ENCODE measurements at places on chromosomes 13 and 19.
A peak's percentile ranks its signal among the peaks of the same experiment; 100 is the strongest.

DNA sequence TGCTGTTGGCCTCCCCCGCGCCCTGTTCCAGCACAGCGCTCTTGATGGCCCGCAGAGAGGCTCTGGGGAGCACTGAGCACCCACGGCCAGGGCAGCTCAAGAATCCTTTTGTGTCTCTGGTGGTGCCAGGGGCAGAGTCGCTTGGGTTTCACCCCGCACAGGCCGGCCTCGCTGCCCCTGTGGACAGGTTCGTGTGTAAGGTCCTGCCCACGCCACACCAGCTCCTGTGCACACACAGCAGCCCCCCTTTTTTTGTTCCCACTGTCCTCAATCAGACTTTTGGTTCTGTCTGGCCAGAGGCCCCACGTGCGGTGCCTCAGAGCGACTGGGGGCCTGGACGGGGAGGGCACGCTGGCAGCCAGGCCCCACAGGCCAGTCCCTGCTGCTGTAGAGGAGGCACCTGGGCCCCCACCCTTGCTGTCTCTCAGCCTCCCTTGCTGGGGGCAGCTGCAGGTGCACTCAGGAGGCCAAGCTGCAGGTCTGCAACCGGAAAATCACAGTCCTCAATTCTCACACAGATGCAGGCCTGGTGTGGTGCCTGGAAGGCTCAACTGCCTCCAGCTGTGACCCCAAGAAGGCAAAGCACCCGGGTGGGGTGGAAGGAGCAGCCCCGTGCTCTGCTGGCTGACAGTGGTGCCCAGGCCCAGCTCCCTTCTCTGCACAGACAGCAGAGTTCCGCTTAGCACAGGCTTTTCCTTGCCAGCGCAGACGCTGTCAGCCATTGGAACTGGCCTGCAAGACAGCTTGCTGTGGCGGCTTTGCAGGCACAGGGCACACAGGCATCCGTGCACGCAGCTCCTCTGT lies 12.6 kb upstream of the F7 start:
- DNase-seq = no peak

- DNase-seq = peak; percentile 60
Measured at GRCh38 chr19:43809762-43810696, 7.8 kb upstream of the LYPD5 start.

DNA sequence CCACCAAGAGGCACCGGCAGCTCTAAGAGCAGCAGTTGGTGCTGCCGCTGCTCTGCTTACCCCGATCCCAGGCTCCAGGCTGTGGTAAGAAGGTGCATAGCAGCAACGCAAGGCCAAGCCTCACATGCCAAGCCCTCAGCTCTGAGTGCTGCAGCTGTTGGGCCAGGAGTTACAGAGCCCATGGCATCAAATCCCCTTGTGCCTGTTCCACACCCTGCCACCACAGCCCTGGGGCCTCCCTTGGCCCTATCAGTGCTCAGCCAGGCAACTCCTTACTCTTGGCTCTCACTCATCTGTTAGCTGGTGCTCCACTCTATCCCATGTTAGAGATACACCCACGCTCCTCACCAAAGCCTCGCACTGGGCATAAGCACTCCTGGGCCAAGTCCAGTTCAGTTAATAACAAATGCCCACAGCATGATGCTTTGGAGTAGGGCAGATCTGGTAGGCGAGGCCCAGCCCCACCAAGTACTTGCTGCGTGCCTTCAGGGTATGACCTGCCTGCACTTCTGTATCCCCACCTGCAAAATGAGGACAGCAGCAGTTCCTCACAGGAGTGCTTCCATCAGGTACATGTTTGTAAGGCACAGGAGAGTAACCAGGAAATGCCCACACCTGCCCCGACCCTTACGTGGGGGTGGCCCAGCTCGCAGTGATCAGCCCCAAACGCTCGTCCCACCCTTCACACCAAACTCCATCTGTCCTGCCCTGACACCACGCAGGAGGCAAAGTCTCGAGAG lies 16.2 kb downstream of the AKAP8L start:
- DNase-seq = no peak

DNA sequence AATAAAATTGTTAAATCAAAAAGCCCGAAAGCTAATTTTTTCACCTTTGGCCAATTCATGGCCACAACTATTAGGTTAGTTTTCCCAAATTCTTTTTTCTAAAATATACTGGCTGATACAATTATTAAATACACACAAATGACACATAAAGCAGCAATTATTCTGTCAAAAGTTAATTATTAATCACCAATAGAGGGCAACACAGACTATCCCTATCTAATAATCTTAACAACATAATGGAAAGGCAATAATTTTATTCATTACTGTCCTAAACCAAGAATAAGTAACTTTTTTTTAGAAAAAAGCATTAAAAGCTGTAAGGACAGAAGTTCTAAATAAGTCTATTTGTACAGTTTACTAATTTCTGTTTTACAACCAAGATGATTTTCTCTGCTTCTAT lies 51.7 kb downstream of the KATNAL1 start:
- no peak for DNase-seq

DNA sequence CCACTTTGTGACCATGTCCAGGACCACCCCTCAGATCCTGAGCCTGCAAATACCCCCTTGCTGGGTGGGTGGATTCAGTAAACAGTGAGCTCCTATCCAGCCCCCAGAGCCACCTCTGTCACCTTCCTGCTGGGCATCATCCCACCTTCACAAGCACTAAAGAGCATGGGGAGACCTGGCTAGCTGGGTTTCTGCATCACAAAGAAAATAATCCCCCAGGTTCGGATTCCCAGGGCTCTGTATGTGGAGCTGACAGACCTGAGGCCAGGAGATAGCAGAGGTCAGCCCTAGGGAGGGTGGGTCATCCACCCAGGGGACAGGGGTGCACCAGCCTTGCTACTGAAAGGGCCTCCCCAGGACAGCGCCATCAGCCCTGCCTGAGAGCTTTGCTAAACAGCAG lies 7.7 kb upstream of the CEACAM7 start:
- DNase-seq = no peak

DNA sequence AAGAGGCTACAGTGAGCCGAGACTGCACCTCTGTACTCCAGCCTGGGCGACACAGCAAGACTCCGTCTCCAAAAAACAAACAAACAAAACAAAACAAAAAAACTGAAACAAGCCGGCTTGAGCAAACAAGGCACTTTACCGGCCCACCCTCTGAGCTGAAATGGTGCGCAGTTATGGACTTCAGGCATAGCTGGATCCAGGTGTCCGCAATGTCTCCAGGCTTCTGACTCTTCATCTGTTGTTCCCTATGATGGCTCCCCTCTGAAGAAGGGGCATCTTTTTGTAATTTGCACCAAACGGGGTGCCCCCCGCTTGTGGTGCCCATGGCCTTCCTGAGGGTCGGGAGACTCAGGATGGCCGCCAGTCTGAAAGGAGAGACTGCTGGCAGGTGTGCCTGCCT lies 6.2 kb downstream of the C2CD4C start:
- no peak for DNase-seq

DNA sequence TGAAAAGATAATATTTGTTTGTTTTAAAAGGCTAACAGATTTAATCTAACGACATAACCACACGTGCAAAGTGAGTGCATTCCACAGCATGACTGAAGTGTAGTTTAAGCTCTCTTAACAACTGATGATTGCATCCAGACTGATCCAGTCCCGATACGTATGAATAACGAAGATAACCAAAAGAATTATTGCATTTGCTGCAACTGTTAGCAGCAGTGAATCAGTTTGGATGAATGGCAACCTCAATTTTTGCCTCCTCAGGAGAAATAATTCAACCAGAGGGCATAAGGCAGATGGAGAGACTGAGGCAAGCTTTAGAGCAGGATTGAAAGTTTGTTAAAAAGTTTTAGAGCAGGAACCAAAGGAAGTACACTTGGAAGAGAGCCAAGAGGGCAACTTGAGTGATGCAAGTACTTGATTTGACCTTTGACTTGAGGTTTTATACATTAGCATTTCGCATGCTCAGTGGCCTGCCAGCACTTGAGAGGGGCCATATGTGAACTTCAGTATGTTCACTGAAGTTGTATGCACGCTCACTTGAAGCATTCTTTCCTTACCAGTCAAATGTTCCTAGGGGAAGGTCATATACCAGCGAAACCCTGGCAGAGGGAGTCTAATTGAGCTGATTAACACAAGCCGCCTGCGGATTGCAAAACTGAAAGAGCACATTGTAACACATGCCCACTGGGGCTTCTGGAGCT lies 835.0 kb upstream of the PCDH20 start:
- DNase-seq = no peak

DNA sequence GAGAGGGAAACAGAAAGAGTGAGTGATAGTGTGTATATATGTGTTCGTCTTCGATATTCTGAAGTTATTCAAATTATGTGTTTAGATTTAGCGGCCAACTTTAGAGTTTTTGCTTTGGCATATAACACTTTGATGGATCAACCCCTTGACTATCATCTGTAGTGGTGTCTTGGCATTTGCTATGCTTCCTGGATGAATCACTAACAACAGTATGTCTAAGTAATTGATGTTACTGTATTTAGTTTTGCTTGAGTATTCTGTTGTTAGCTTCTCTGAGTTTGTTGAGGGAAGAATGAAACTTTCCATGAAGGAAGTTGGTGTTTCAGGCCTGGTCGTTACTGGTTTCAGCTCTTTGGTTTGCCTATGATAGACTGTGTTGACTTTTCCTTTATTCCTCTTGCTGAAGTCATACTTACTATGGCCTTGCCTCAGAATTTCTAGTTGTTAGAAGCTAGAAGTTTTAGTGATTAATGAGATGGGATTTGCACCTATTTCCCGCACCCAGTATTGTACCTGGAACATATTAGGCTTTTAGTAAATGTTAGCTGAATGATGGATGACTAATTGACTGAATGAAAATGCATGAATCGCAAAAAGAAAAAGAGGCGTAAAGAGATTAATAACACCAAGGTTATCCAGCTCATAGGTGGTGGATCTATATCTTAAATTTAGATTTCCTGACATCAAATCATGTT lies 20.7 kb downstream of the NDFIP2 start:
- DNase-seq = peak; percentile 23

DNA sequence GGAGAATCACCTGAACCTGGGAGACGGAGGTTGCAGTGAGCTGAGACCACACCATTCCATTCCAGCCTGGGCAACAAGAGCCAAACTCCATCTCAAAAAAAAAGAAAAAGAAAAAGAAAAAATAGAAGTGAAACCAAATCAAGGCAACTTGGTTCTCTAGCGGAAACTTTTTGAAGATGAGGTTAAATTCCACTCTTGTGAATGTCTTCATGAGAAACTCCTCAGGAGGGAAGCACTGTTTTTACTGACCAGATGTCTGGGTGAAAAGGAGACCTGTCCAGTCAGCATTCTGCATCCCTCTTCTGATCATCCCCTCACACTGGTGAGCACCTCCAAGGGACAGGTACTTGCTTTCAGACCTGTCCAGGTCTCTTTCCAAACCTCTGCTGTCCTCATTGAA lies 15.8 kb downstream of the BRD4 start:
- no peak for DNase-seq

- DNase-seq = no peak
Measured at GRCh38 chr19:33301900-33302174, 497 bp downstream of the CEBPA start.

DNA sequence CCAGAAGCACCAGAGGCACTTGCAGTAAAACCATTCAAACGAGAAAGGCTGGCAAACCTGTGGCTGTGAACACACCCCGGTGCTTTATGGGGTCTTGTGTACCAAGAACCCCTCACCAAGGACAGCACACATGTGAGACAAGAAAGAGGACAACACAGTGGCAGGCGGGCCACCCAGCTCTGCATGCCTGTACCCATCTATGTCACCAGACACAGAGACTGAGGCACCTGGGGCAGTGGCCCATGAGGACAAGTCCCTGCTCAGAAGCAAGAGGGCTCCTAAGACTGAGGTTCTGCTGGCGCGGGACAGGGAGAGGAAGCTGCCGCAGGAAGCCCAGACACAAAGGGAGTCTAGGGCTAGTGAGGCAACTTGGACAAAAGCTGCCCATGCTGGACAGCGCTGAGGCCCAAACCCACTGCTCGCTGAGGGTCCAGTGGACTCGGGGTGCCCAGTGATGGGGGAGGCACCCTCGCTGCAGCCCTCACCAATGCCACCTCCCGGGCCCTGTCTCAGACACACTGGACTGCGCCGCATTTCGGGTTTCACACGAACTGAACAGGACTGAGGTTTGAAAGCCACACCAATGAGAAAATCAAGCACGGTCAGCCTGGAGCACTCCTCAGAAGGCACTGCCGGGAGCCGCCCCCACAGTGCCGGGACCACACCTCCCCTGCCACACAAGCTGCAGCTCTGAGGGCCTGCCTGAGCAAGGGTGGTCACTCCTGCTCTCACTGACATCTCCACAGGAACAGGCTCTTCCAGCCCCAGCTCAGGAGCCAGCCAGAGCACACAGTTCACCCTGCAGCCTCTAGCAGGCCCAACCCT lies 232.7 kb downstream of the TUBA3C start:
- no peak for DNase-seq

DNA sequence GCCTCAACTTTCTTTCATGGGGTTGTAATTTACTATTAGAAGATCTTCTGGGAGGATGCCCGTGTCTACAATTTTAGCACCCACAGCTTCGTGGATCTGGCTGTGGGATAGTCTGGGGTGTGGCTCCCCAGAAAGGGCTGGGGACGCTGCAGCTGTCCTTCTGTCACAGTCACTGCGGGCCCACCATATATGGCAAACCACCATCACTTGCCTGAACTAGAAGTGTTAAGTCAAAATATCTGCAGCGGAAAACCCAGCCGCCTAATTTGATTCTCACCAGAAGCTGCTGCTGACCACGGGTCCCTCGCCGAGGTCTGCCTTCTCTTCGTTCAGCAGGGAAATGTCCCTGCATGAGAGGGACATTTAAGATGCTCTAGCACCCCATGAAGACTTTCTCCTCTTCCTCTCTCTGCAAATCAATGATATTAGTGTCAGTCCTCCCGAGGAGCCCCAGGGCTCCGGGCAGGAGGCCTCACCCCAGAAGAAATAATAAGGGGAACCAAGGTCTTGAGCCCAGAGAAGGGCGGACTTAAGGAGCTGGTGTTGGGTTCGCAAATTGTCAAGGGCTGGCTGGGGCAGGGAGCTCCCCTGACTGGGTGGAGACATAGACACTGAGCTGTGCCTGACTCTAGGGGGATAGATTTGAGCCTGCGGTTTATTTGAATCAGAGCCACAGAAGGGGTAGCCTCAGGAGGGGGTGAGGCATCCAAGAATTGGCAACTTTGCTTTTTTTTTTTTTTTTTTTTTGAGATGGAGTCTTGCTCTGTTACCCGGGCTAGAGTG lies 3.0 kb upstream of the MATK start:
- DNase-seq = no peak

DNA sequence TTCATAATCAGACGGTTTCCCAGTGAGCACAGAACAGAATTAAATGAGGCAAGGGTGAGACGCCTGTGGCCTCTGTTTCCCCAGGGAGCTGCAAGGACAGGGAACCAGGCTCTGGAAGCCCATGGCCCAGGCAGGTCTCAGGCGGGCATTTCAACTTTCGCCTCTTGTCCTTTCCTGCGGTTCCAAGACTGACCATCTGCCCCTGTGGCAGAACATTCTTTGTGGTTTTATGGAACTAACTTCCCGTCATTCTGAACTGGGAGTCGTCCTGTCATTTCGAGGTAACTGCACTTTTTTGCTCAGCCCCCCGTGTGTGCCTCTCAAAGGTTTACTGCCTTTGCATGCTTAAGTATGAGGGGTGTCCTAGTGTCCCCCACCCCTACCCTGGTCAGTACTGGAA lies 70.9 kb downstream of the KL start:
- DNase-seq = no peak

- no peak for DNase-seq
Measured at GRCh38 chr13:73891805-73892204, 242.4 kb downstream of the KLF12 start.
